ENCODE measurements at places on chromosomes 2 and 18.
A peak's percentile ranks its signal among the peaks of the same experiment; 100 is the strongest.

DNA sequence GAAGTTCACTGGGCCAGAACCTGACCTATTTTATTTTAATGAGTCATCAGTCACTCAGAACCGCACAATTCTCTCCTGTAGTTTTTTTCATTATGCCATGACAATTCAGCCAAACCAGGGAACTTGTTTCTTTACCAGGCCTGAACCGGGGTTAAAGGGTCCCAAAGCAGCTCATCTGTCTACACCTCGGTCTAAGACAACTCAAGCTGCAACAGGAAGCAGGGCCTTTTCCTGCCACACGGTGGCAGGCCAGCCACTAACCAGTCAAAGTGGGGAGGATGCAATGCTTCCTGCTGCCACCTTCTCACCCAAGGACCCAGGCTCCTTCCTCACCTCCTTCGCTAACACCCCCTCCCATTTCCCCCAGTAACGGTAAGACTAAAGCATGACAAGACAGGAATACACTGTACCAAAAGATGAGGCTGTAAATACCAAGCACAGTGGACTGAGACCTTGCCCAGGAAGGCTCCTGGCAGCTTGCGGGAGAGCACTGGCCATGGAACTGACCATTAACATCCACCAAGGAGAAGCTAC is 56.7 kb upstream of the ACKR3 start:
- peak; percentile 71 for DNase-seq

DNA sequence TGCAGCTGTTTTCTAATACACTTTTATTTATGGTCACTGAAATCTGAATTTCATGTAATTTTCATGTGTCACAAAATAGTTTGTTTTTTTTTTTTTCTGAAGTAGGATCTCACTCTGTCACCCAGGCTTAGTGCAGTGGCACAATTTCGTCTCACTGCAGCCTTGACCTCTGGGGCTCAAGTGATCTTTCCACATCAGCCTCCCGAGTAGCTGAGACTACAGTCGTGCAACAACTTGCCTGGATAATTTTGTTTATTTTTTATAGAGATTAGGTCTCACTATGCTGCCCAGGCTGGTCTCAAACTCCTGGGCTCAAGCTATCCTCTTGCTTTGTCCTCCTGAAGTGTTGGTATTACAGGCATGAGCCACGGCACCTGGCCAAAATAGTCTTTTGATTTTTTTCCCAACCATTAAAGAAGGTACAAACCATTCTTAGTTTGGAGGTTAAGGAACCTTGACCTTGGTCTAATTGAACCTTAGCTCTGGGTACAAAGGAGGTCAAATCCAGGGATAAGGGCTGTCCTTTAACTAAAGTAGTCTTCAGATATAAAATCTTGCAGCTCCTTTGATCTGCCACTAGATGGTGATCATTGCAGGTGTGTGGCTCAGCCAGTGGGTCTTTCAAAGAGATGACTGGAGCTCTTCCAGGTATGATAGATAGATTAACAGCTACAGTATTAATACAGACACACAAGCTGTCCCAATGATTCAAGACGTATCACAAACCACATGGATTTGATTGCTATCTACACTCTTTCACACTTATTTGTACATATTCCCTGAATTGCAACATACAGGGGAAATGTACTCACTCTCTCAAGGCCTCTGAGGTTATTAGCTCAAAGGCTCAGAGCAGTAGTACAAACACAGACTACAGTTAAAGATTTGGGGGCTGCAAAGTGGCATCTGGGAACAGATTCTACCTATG is 4.7 kb upstream of the KRCC1 start:
- DNase-seq, result peak; percentile 66

DNA sequence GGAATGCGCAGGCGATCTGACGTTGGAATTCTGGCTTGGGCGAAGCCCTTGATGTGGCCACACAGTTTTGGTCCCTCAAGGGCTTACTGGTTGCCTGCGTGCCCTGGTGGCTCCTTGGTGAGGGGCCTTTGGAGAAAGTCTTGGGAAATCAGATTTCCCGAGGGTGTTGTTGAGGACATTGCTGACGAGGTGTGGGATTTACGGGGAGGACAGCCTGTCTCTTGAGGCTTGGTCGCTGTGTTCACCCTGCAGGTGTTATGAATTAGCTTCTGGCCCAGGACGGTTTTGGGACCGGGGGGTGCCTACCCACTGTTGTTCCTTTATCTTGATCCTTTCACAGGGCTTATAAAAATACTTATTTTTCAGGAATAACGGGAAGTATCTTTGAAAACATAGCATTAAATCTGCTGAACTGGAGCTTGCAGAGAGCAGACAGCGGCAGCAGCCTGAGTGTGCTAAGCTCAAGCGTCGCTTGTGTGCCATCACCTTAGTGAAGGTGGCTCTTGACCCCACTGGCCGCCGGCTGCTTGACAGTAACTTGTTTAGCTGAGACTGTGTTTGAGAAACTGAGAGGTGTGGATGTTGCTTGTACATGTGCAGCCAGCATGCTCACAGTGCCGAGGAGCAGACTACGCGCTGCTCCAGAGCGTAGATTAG is 4.2 kb downstream of the CTDP1 start:
- DNase-seq, result no peak

- DNase-seq, result no peak
Observed at GRCh38 chr2:135890835-135891234, 14.6 kb upstream of the MCM6 start.

GRCh38 chr18:38033282-38033681 is 467.7 kb upstream of the CELF4 start:
- no peak for DNase-seq

- peak; percentile 27 for DNase-seq
Observed at GRCh38 chr2:132448771-132449170, 32.2 kb downstream of the GPR39 start.

DNA sequence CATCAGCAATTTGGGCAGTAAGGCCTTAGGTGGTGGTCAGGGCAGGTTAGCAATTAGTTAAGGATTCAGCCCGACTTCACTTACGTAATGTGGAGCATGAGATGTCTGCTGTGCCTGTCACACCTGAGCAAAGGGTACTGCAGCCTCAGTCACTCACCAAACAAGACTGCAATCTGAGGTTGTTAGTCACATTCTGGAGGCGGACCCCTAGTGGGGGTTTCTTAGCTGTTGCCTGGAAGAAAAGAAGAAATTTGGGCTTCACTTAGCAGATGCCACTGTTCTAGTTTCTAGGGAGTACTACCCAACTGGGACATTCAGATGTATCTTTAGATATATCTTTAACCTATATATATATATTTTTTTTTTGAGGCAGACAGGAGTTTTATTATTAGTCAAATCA is 529.9 kb downstream of the SLC4A3 start:
- DNase-seq, result peak; percentile 18

DNA sequence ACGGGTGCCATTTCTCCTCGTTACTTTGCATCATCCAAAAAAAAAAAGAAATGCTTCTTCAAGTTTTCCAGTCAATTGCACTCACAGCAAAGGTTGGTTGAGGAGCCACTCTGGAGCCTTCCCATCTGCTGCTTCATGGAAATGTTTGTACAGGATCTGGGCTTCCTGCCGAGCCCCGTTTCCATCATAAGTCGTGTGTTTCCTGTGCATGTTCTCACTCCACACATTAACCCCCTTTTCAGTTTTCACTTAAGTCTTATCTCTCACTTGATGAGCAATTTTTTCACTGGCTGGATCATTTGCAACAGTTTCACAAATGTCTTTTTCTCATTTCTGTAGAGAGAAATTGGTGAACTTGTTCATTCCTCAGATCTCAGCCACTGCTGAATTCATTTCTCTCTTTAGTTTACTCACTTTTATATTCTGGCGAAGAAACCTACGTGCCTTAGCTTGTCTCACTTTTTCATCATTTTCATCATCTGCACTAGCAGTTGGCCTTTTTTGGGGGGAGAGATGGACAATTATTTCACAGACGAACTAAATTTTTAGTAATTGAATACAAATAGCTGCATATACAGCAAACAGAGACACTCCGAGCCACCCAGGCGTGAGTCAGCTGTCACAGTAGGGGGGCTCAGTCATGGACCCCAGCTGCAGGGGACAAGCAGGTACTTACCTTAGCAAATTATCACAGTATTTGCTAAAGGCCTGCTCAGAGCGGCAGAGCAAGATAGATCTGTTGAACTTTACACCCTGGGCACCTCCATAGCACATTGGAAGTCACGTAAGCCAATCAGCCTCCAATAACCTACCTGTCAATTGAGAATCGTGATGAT is 750.8 kb upstream of the ID2 start:
- DNase-seq, result no peak

DNA sequence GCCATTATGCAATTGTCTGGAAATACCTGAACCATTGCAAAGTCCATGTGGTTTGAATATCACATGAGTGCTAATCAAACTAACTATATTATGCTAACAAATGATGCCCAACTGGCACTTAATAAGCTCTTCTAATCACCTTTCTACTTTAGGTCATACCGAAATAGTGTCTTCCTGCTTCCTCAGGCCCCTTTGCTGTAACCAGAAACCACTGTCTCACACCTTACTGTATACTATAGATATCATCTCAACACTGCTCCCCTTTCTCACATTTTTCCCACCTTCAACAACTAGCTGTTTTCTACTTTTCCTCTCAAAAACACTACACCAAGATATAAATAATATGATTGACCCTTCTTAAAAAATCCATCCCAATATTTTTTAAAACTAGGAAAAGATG is 633.9 kb downstream of the BCL11A start:
- DNase-seq, result no peak

- no peak for DNase-seq
Observed at GRCh38 chr2:136375017-136375901, 257.3 kb upstream of the CXCR4 start.

- DNase-seq, result no peak
Observed at GRCh38 chr18:69795791-69796190, 151.9 kb downstream of the CD226 start.

DNA sequence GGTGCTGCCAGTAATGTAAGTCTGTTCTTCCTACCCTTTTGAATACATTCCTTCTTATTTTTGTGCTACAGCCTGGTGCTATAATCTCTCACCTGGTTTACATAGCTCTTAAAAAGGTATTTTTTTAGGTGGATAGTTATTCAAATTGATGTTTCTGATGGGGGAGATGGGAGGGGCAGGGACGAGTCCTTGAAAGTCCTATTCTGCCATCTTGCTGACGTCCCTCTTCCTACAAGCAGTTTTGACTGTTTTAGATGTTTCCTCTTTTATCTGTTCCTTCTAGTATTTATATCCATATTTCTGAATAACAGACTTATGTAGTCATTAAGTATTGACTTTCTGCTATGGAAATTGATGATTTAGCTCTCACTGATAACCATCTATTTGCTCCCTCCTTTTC is 256.4 kb downstream of the KIAA1328 start:
- no peak for DNase-seq

DNA sequence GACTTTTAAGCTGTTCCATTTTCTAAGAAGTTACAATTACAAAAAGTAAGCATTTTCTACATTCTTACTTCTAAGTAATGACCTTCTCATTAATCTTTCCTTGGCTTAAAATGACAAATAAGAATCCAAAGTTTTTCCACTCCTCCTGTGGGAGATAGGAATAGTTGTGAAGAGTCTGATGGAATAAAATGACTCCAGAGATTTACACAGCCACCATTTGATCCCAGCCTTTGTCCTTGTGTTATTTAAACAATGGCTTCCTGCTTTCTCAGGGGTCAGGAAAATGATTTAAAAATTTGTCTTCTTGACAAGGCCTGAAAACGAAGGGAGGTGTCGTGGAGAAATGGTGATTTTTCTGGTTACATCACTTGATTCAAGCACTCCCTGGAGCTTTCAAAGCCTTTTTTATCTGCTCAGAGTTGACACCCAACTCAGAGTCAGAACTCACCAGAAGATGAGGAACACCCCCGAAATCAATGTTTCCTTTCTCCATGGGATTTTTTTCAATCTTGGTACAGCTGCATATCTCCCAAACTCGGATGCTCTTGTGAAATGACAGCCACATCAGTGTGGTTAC is 106.5 kb downstream of the GALNT3 start:
- DNase-seq, result no peak

GRCh38 chr2:21415234-21415633 is 291.5 kb downstream of the TDRD15 start:
- DNase-seq, result peak; percentile 37

GRCh38 chr2:235493775-235494715 is at the start of gene AGAP1:
Gene AGAP1 (plus strand): TSS chr2:235494043.
- peak; percentile 93 for DNase-seq

DNA sequence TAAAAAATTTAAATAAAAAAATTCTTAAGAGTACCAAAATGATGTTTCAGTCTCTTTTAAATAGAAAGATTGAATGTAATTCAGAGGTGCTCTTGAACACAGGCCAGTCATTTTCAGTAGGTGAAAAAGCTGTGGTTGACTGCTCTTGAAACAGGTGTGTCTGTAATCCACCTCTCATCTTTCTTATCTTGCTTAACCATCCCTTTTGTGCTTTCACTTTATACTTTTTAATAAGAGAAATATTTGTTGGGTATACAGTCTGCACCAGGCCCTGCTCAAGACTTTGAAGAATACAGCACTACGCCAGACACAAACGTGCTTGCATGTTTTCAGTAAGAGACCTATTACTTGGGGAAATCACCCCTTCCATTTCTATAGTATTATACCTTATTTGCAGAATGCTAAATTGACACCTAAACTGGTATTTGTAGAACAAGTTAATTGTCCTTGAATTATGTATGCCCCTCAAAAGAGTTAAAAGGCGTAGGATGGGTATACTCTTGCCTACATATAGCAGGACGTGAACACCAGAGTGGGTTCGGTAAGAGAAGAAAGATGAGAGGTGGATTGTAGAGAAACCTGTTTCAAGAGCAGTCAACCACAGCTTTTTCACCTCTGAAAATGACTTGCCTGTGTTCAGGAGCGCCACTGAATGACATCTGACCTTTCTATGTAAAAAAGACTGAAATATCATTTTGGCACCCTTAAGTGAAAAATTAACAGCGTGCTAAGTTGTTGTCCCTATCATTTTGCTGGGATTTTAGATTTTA is 4.0 kb upstream of the RTN4 start:
- DNase-seq, result no peak

DNA sequence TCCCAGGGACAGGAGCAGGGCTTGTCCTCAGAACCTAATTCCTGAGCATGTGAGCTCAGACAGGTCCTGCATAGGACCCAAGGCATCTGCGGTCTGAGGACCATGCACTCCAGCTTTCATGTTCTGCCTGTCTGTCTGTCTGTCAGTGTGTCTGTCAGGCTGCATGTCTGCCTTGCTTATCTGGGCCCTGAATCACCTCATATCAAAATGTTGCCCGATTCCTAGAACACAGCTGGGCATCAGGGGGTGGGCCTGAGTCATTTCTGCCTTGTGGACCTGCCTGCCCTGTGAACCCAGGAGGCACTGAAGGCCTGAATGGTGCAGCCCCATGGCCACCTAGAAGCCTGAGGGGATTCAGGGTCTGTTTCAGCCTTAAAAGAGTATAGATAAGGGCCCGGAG is 22.1 kb downstream of the INHBB start:
- DNase-seq, result no peak

- DNase-seq, result no peak
Observed at GRCh38 chr18:59907172-59907571, 7.4 kb downstream of the PMAIP1 start.

GRCh38 chr2:168212866-168213265 is 34.5 kb downstream of the STK39 start:
- DNase-seq, result no peak
